ENCODE measurements at places on chromosomes 6 and 20.

DNA sequence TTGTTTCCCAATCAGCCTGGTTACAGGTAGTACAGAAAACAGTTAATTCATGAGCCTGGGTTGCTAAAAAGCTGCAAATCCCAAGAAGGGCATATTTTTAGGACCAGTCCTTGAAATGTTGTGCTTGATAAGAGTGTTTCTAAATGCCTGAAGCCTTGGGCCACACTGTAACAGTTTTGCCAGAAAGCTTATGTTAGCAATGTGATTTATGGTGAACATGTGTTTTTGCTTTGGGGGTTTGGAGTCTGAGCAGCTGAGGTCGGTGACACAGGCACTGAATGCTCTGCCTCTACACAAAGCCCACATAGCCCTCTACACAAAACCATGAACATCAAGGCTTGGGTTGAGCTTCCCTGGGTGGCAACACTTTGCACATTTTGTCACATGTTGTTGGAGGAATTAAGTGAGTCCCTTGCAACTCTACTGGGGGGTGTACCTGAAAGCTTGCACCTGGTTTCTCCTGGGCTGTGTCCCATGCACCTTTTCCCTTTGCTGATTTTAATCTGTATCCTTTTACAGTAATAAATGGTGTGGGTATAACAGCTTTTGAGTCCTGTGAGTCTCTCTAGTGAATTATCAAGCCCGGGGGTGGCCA lies 22.2 kb downstream of the AHI1 start:
- no peak for DNase-seq

DNA sequence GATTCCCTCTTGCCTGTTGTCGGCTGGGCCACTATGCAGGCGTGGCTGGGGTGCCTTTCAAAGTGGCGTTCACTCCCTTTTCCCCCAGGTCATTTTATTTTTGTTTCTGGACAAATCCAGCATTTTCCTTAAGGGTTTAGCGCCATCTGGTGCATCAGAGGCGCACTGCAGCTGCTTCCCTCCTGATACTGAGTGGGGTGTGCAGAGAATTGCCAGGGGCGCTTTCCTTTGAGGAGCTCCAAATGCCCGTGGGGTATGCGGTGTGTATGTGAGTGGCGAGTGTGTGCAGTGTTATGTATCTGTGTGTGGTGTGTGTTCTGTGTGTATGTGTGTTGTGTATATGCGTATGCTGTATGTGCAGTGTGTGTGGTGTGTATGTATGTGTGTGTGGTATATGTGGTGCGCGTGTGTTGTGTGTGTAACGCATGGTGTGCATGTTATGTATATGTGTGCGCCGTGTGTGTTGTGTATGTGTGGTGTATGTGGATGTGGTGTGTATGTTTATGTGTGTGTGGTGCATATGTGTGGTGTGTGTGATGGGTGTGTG lies 100.1 kb upstream of the AGPAT4 start:
- peak; percentile 36 for DNase-seq

GRCh38 chr20:18773566-18773965 lies 40.0 kb upstream of the SCP2D1 start:
- no peak for DNase-seq

- DNase-seq = no peak
These were observed 46.3 kb upstream of the NHSL1 start for GRCh38 chr6:138545621-138545980.

DNA sequence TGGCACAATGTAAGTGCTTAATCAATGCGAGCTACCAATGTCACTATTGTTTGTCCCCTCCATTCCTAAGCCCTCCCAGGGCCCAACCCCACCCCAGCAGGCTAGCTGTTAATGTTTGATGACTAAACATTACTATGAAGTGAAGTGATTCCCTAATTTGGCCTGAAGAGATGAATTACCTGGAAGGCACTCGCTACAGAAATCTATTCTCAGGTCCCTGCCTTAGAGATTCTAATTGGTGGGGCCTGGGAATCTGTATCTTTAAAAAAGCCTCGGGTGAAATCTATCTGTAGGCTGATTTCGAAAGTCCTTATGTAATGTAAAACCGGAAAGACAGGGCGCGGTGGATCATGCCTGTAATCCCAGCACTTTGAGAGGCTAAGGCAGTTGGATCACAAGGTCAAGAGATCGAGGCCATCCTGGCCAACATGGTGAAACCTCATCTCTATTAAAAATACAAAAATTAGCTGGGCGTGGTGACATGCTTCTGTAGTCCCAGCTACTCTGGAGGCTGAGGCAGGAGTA lies 16.9 kb upstream of the SNAI1 start:
- no peak for DNase-seq

- no peak for DNase-seq
These were observed 43.7 kb downstream of the DSTN start for GRCh38 chr20:17613328-17614175.

GRCh38 chr6:129510950-129511349 lies 199.0 kb downstream of the ARHGAP18 start:
- DNase-seq = no peak

- no peak for DNase-seq
These were observed 63.6 kb upstream of the SYNDIG1 start for GRCh38 chr20:24405810-24406209.

DNA sequence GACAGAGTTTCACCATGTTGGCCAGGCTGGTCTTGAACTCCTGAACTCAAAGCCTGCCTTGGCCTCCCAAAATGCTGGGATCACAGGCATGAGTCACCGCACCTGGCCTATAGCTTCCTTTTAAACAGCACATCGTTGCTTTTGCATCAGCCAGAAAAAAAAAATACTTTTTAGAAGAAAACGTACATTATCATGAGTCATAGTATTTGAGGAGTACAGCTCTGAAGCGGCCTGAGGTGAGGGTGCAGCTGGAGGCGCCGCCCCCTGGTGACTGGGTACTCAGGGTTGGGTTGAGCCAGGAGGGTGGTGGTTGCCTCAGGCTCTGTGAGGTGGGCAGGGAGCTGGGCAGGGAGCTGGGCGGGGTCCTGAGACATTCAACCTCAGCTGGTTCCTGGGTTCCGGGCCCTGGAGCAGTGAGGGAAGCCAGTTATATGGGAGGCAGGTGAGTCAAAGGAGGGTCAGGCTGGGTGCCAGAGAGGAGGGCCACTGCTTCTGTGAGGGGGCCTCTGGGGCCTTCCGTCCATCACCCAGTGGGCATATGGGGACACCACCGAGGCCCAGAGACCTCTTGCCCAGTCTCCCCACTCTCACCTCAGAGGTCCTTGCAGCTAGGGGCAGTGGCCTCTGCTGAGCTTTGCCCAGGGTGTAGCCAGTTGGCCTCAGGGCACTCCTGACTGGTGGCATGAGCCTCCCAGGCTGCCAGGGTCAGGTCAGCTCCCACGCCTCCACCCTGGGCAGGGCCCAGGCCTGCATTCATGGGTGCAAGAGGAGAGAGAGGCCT lies 11.7 kb upstream of the ID1 start:
- DNase-seq = peak; percentile 41

GRCh38 chr6:137268911-137269310 lies 49.7 kb upstream of the IFNGR1 start:
- DNase-seq = no peak

GRCh38 chr6:122839906-122840305 lies 50.8 kb downstream of the SMPDL3A start:
- DNase-seq = no peak

DNA sequence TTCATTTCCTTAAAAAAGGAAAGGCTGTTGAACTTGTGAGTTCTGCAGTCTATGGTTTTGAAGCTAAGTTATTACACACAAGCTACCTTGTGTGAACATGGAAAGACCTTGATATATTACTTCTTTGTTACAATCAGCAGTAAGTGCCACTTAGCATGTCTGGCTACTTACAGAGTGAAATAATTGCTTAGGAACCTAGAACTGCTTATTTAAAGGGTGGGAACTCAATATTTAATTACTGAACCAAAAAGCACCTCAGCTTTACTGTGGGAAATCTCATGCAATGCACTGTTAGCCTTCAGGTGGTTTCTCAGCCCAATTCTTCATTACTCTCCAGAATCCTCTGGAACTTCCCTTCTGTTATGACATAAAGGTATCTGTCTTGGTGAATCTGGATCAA lies 17.9 kb downstream of the PERP start:
- no peak for DNase-seq

- peak; percentile 18 for DNase-seq
These were observed 159.3 kb upstream of the CENPW start for GRCh38 chr6:126180585-126180984.

DNA sequence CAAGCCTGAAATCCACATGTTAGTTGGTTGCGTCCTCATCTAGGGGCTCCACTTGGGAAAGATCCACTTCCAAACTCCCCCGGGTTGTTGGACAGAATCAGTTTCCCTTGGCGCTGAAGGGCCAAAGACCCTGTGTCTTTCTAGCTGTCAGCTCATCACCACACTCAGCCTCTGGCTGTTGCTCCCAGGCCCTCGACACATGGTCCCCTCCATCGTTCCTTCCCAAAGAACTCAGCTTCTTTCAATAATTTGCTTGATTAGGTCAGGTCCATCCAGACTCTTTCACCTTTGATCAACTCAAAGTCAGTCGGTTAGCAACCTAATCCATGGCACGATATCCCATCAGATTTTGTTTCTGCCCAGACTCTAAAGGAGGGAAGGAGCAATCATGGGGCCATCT lies 254.8 kb upstream of the SULF2 start:
- no peak for DNase-seq

DNA sequence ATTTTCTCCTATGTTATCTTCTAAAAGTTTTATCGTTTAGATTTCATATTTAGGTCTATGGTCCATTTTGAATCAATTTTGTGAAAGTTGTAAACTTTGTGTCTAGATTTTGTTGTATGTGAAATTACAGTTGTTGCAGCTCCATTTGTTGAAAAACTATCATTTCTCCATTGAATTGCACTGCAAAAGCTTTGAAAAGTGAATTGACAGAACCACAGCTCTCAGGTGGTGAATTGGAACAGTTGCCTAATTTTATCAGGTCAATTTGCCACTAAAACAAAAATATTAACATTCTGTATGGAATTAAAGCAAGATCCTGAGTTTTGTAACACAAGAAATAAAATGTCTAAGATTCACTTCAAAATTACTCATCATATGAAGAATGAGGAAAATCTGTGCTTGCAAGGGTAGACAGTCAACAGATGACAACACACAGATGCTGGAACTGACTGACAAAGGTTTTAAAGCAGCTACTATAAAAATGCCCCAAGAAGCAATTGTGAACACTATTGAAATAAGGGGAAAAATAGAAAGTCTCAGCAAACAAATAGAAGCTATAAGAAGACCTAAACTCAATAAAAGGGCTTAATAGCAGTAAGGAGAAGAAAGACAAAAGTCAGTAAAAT lies 346.7 kb downstream of the PAX1 start:
- DNase-seq = no peak

- no peak for DNase-seq
These were observed 40.0 kb downstream of the MYH7B start for GRCh38 chr20:34995696-34996095.

DNA sequence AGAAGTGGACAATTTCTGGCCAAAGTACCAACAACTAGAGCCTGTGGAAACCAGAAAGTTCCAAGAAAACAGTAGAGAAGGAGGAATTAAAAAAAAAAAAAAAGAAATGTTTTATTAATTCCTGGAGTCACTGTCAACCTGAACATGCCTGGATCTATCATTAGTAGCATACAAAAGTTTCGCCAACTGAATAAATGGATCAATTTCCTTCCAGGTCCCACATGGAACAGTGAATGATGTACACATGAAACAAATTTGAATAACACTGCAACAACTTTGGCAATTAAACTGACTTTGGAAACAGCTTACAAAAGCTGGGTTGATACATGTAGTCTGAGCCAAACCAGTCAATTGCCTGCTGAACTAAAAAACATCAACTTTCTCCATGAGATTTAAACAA lies 90.0 kb upstream of the HMGCLL1 start:
- DNase-seq = no peak

GRCh38 chr6:14641423-14642135 lies 524.0 kb downstream of the CD83 start:
- DNase-seq = no peak

DNA sequence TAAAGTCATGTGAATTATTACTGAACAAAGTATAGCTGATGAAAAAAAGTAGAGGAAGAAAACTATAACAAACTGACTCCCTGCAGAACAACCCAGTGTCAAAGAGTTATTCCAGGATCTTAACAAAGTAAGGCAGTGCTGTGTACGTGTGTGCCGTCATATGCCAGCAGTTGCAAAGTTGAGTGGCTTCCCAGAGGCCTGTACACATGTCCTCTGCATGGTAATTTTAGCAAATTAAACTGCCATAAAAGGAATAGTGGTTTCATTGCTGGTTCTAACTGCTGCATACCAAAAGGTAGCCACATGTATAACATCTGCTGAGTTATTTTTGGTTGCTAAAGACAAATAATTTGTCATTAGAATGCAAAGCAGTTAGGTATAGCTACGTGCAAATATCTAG lies 44.8 kb downstream of the RIPOR2 start:
- no peak for DNase-seq

GRCh38 chr6:11218538-11219399 lies 13.7 kb downstream of the NEDD9 start:
- DNase-seq = no peak

- DNase-seq = no peak
These were observed 220.1 kb upstream of the TSHZ2 start for GRCh38 chr20:52752023-52752422.

DNA sequence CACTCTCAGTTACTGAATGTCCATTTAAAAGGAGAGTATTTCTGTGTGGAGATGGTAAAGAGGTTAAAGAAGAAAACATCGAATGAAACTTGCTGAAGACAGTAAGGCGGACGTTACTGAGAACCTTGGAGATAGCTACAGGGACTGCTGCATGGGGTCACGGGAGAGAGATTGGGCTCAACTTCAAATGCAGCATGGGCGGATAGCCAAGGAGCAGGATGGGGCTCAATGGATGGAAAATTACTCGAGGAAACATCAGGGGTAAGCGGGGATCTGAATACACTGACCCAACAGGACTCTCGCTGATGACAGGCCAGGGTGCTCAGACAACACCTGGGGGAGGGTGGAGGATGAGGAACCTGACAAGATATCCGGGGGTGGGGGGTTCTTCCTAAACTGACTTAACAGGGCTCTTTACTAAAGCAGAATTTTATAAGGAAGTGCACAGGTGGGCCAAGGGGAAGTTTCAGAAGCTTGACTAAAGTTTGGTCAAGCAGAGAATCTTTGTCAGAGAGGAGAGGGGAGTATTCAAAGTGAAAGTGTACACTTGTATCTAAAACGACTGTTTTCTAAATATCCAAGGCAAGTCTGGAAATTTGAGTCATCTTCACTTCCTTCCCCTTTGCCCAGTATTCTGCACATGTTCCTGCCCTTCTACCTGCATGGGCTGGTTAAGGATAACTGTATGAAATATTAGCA lies 22.8 kb downstream of the ECT2L start:
- no peak for DNase-seq

DNA sequence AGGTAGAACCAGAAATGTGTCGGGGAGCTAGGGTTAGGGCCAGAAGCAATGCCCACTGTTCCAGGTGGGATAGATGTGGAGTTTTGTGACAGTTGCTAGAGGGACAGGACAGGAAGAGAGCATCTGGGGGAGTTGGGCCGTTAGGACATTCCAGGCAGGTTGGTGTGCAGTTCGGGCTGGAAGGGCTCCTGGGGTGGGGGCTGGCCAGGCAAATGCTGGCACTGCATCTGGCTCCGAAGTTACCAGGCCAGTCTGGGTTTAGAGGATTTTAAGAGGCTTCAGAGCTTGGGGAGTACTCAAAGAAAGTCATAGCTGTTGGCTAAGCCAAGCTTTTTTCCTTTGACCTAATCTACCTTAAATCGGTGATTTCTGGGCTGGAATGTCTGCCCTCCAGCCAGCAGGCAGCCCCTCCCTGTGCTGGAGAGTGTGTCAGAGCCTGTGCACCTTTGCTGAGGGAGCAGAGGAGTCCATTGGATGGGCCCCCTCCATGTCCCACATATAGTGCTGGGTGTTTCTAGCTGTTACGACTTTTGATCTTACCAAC lies 20.8 kb downstream of the PLCG1 start:
- DNase-seq = no peak

- no peak for DNase-seq
These were observed 52.3 kb upstream of the BCLAF1 start for GRCh38 chr6:136341967-136342366.

- no peak for DNase-seq
These were observed 247.1 kb upstream of the GRIK2 start for GRCh38 chr6:101146389-101146788.

All from activated T-cell treated with anti-CD3 and anti-CD28 coated beads for 48 hours (primary cell).